ENCODE measurements at places on chromosomes 12 and 14.

DNA sequence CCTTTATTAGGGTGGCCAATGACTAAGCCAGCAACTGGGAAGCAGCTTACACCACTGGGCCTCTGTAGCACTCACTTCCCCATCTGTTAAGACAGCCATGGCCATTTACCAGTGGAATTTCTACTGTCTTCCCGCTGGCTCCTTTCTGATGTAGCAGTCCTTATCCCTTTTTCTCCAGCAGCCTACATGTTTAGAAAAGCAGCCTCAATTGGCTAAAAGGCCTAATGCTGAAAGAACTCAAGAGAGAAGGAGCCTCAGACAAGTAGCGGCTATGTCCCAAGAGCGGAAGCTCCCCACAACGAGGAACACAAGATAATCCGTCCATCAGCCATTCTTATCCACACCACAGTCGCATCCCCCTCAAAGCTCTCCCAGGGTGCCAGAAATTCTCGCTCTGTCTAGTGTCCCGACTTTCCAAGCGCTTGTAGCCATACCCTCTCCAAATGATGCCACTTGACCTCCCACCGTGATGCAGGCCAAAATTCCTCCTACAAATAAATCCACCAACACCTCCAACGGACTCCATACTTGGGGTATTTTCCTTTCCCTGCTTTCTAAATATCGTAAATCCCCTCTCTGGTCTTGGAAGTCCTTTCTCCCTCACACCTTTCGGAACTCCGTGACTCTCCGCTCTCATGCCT lies 624 bp downstream of the M6PR start:
- DNase-seq: no peak

- no peak for DNase-seq
These were observed 30.1 kb downstream of the GPR135 start for GRCh38 chr14:59435101-59435500.

GRCh38 chr14:81172881-81173280 lies 47.9 kb downstream of the GTF2A1 start:
- no peak for DNase-seq

- DNase-seq: no peak
These were observed 10.1 kb downstream of the PTGDR start for GRCh38 chr14:52277552-52277951.

DNA sequence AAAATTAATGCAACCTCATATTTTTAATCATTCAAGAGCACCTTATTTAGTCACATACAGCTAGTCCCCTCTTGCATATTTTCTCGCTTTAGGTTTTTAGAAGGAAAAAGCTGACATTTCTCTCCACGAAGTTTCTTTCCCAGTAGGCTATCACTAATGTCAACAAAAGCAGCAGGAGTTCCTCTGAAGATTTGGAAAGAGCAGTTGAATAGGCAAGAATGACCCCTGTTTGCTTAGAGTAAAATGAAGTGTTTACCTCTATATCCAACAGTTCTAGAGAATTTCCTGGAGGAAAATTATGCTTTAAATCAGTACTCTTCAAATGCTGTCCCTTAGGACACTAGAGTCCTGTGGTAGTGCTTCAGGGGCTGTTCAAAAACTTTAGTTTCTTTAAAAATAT lies 188.1 kb upstream of the PRKD1 start:
- DNase-seq: no peak

DNA sequence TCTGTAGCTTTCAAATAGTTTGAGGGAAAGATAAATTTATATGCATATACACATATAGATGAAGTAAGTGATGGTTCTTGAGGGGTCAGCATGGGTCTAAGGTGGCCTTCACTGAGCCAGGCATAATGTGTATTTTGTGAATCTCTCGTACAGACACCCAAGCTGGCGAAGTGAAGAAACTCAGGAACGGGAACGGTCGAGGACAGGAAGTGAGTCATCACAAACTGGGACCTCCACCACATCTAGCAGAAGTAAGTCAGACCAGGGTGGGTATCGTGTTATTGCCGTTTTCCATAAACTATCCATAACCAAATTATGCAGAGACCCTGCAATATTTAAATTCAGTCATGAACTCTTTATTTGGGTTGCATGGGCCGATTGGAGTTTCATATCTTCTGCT lies 15.4 kb upstream of the TNS2 start:
- DNase-seq: no peak

DNA sequence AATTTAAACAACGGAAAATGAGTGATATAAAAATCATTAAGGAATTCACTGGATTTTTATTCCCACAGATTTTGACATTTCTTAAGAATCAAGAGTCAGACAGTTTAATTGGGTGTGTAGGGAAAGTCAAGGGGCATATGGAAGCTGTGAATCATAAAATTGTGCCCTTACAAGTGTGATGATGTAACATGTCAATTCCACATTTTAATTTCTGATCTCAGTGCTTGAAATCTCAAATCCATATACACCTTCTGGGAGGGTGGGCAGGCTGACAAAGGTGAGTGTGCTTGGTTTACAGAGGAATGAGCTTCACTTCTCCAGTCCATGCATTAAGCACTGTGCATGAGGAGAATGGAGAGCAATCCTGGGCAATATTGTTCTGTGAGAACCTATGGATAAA lies 1.0 kb upstream of the KRT6A start:
- DNase-seq: no peak

DNA sequence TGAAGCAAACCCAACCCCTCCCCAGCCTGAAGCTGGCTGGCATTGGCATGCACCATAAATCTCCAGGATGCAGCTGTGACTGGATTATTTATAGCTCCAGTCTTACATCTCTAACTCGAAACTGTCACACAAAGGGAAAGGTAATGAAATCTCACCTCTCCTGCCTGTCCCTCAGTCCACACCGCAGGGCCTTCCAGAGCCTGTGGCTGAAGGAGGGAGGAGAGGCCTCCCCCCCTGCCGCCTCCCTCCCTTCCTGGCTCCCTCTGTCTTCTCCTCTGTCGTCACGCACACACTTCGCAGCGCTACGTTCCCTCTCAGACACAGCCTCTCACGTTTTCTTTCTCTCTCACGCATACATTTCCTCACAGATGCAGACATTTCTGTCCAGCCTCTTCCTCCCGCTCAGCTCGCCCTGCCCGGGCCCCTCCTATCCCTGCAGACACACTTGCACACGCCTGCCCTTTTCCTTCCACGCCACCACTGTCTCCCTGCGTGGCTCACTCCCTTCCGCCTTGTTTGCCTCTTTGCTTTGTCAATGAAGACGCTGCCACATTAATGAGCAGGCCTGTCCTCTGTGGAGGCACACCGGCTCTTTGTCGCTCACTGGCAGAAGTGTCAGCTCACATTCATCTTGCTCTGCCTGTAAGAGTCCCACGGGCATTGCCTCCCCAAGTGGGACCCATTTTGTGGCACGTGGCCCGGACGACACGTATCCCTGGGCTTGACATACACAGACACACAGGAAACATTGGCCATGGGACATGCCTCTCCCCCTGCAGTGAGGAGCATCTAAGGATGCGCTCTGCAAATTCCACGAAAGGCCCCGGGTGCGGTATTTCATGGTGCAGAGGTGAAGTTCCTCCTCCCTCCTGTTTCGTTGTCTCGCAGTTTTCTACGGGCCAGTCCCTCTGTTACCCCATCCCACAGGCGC lies 27.9 kb downstream of the IRF2BPL start:
- no peak for DNase-seq

- no peak for DNase-seq
These were observed 452.2 kb downstream of the IPO8 start for GRCh38 chr12:30243426-30243825.

DNA sequence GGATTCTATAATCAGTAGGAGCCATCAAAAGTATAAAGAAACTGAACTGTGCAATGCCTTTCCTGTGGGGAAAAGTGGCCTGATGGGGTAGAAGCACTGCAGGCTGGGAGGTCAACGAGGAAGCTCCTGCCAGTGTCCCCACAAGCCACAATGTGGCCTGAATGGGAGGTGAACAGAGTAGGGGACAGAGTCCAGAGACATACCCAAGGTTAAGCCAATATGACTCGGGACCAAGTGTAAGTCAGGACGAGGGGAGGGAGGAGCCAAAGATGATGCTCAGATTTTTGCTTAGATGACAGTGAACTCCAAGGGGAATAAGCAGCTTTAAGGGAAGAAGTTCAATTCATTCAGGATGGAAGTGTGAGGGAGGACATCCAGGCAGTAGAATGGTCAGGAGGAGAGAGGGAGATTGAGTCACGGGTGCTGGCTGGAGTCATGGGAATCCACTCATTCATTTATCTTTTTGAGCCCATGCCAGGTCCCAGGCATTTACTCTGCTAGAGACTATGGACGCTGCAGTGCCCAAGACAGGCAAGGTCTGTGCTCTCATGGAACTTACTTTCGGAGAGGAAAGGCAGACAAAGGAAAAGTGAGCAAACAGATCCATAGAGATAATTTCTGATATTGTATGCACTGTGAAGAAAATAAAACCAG lies 29.1 kb downstream of the DPF3 start:
- no peak for DNase-seq

GRCh38 chr12:121188227-121188626 lies 21.7 kb upstream of the P2RX4 start:
- no peak for DNase-seq

- no peak for DNase-seq
These were observed 40.3 kb downstream of the TECPR2 start for GRCh38 chr14:102403028-102403427.

GRCh38 chr12:64147875-64148274 lies 74.2 kb downstream of the KICS2 start:
- no peak for DNase-seq

DNA sequence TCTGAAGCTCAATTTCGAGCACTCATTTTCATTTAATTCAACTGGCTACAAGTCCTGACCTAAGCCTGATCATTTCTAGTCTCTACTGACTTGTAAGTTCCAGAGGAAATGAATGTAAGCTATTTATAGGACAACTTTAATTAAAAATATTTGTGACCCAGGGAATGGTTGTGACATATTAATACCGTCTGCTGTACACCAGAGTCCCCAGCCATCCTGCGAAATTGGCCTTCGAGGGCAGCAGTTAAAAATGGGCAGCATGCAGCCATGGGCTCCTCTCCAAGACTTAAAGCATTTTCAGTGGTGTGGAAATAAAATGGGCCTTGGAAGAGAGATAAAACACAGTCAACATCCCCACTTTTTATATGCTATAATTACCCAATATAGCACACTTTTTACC lies 30.7 kb upstream of the OVCH1 start:
- no peak for DNase-seq

- no peak for DNase-seq
These were observed 78.6 kb downstream of the SLC15A5 start for GRCh38 chr12:16198884-16199283.

- DNase-seq: no peak
These were observed 59.9 kb downstream of the PPP2R5E start for GRCh38 chr14:63483315-63483714.

GRCh38 chr14:105519946-105520698 lies 6.3 kb upstream of the TMEM121 start:
- no peak for DNase-seq

DNA sequence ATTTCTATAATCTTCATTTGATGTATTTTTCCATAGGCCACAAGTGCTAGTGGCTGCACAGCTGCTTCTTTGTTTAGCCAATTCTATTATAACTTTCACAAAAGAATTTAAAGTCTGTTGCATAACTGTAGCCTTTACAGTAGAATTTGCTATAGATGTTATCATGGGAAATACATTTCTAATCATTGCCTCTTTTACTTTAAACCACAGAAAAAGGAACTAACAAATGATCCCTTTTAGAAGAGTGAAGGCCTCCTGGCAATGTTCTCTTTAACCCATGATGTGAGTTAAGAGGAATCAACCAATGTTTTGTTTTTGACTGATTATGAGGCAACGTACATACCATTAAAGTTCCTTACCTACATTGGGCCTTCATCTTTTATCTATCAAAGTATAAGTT lies 68.8 kb downstream of the RPL10L start:
- no peak for DNase-seq

DNA sequence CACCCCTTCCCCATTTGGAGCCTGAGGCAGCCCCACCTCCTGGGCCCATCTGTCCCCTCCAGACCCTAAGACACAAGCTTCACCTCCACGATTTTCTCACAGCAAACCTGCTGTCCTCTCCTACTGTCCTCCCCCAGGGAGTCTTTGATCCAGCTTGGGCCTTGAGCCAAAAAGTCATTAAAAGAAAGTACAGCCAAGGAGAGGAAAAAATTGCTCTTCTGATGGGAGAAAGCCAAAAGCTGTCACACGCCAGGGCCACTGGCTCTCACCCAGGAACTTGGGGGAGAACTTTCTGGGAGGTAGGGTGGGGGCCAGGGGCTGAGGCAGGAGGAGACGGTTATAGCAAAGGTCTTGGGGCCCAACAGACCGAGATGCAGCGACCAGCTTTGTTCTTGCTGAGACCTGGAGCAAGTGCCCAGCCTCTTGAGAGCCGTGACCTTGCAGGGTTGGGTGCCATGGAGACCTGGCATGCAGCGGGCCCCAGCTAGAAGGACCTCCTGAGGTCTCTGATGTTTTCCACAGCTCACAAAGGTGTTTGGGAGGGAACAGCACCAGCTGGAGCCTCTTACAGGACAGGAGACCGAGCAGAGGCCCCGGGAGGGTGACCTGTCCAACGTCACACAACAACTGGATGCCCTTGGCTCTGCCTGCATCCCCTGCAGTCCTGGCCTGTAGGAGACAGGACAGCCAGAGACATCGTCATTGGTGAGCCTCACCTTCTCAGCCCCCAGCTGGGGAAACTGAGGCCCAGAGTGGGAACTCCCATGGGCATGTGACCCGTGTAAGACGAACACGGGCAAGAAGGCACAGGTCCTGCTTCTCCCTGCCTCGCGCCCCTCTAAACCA lies 124.5 kb downstream of the CALM1 start:
- DNase-seq: no peak

GRCh38 chr12:64187370-64187769 lies 34.7 kb downstream of the KICS2 start:
- DNase-seq: no peak

- no peak for DNase-seq
These were observed 42.0 kb upstream of the A2ML1 start for GRCh38 chr12:8780389-8780788.

DNA sequence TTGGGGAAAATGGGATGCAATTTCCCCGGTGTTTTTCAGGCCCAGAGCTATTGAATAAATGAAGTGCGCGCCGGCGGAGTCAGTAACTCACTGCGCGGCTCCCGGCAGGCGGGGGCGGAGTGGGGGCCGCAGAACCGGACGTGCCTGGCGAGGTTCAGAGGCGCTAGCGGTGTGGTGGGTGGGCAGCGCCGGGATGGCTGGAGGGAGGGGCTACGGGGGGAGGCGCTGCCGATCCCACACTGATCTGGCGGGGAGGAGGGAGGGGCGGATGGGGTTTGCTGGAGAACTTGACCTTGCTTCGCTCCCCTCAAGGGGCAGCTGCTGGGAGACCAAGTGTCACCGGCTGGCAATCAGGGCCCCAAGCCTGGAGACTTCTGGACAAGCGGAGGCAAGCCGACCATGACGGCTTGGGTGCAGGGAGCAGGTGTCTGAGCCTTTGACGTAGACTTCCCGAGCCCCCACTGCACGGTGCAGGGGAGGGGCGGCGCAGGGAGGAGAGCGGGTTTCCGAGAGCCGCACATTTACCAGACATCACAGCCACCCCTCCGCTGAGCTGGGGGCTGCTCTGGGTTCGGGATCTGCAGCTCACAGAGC lies 174.1 kb upstream of the RTL1 start:
- DNase-seq: no peak

GRCh38 chr12:128276471-128276870 lies 9.5 kb downstream of the TMEM132C start:
- DNase-seq: no peak
